Retina (tissue), 1 donor: ENCODE measurements at places on chromosomes 7 and 10.
A peak's percentile ranks its signal among the peaks of the same experiment; 100 is the strongest.

DNA sequence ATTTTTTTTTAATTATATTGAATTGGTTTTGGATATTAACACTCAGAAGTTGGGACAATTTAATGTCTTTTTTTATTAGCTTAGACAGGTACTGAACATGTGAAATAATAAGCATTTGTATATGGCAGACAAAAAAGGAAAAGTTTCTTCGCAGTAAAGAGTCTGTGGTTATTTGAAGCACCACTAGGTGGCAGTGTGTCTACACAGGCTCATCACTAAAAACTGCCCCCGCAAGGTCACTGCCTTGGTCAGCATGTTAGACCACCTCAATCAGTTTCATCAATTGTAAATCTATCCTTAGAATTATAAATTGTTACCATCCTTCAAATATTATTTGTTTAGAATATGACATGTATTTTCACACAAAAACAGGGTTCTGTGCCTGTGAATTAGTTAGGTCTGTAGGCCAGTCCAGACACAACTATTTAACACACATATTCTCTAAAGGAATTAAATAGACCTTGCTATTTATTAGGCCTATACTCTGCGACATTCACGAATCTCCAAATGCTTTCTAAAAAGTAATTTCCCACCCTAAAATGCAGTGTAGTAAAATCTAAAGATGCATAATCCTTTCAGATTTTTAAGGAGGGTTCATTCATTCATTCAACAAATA is 17.0 kb downstream of the PNLIPRP3 start:
- DNase-seq: peak; percentile 48

- no peak for DNase-seq
Observed at GRCh38 chr7:111261496-111261895, 170.6 kb downstream of the LRRN3 start.

- DNase-seq: peak; percentile 31
Observed at GRCh38 chr7:149495785-149496641, 1.6 kb downstream of the ZNF746 start.

- DNase-seq: no peak
Observed at GRCh38 chr7:106313456-106313901, 28.7 kb upstream of the NAMPT start.

DNA sequence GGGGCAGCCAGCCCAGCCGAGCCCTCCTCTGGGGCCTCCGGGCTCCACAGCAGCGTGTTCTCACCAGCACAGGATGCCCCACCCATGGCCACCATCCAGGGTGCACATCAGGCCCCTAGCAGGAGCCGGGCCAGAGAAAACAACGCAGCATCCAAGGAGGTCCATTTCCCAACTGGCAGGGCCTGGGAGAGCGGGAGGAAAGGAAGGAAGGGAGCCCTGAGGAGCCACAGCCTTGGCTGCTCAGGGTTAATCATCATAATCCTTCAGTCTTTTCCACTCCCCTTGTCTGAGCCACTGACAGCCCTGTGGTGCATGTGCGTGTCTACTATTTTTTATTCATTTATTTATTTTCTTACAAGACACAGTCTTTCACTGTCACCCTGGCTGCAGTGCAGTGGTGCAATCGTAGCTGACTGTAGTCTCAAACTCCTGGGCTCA is 3.6 kb downstream of the PLAC9 start:
- no peak for DNase-seq

- DNase-seq: no peak
Observed at GRCh38 chr7:79854621-79855020, 280.0 kb upstream of the GNAI1 start.

DNA sequence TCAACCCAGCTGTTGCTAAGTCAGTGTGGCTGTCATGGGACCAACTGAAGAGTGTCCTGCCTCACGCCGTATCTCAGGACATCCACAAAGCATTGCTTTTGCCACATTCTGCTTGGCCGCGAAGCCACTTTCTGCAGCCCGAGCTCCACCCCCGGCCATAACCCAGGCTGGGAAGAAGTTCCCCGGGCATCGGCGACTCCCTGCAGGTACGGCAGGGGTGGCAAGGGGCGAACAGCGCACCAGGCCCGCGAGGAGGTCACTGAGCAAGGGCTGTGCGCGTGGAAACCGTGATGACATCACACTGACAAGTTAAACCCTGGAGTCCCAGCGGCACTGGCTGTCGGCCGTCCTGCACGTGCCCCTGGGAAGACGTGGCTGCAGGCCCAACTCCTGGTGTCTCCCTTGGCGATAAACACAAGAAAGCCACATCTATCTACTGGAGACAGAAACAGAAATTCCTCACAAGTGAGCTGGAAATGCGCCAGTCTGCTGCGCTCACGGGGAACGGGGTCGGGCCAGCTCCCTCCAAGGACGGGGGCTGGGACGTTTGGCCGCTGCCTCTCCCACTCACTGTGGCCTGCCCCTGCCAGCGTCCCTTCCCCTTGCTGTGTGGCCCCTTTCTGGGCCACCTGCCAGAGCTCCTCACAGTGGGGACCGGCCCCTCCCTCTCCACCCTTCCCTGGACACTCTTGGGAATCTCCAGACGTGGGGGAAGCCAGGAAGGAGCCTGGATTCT is 326.3 kb downstream of the DNAJB6 start:
- peak; percentile 56 for DNase-seq

- no peak for DNase-seq
Observed at GRCh38 chr10:110524179-110524858, 26.6 kb downstream of the DUSP5 start.

- DNase-seq: no peak
Observed at GRCh38 chr7:37216156-37216852, 232.4 kb downstream of the ELMO1 start.

DNA sequence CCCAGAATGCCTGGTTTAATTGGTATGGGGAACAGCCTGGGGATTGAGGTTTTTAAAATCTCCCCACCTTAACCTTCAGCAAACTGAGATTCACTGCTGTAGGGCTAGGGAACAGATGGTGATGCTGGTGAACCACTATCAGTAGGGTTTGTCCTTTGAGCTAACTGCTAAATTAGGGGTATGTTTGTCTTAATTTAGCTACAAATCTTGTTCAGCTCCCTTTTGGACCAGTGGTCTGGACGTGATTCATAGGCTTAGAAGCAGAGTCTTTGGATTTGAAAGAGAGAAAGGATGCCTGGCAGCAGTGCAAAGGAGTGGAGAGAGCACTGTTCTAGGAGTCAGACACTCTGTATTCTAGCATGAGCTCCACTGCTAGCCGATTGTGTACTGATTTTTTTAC is 2.8 kb downstream of the HDAC9 start:
- DNase-seq: no peak

- DNase-seq: no peak
Observed at GRCh38 chr7:34696415-34696814, 38.4 kb downstream of the NPSR1 start.

DNA sequence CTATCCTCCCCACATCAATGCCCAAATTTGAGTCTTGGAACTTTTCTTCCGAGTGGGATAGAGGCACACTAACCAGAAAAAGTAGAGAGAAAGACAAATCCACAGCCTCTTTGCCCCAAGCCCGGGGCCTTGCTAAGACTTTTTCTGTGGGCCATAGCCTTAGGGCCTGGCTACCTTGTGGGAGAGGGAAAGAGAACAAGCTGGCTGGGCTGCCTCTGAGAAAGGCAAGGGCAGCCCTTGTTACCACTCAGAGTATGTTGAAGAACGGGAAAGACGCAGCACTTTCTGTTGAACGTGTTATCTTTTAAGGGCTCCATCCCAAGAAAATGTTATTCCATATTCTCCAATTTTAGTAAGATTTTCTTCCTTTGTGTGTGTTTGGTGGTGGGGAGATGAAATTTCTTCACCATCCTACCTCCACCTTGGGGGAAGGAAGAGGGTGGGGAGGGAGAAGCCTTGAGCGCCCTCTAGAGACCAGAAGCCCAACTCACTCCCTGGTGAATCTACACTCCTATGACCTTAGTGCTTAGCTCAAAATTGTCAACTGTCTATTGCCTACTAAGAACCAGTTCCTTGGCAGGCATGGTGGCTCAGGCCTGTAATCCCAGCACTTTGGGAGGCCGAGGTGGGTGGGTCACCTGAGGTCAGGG is 3.9 kb upstream of the NRF1 start:
- DNase-seq: peak; percentile 19

DNA sequence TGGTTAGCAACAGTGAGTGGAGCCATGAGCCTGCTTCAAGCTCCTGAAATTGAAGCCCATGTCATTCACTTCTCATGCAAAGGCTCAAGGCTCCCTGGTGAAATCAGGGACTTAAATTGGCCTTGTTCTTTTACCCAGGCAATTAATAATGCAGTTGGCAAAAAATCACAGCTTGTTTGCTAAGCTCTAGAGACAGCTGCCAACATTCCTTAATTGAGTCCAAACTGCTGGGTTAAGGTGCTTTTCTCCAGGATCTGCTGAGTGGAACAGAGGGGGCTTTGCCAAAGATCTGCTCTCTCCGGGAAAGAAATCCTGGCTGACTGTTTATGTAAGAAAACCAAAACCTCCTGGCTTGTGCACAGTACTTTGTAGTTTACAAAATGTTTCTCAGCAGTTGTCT is 257.6 kb upstream of the GHITM start:
- DNase-seq: peak; percentile 54

GRCh38 chr10:8738987-8739386 is 684.5 kb downstream of the GATA3 start:
- DNase-seq: no peak

GRCh38 chr10:110312206-110312605 is 7.5 kb upstream of the SMNDC1 start:
- no peak for DNase-seq

- DNase-seq: no peak
Observed at GRCh38 chr10:58608826-58609531, 96.3 kb downstream of the BICC1 start.

- DNase-seq: no peak
Observed at GRCh38 chr7:102009628-102010027, 192.2 kb downstream of the CUX1 start.
